Activated CD4-positive, CD25-positive, alpha-beta regulatory T cell (primary cell): ENCODE measurements at places on chromosomes 2 and 18.

- DNase-seq: no peak
These were observed 109.9 kb downstream of the SLC4A3 start for GRCh38 chr2:219737270-219737691.

GRCh38 chr2:232890896-232891601 is 21.0 kb downstream of the SNORC start:
- no peak for DNase-seq

GRCh38 chr18:77373730-77374445 is 124.2 kb downstream of the GALR1 start:
- no peak for DNase-seq

- DNase-seq: no peak
These were observed 97.9 kb upstream of the CYRIA start for GRCh38 chr2:16763493-16763899.

- no peak for DNase-seq
These were observed 194.7 kb downstream of the RAB3GAP1 start for GRCh38 chr2:135246711-135247270.
